A549 (cell line): ENCODE measurements at places on chromosomes 11 and 22.

DNA sequence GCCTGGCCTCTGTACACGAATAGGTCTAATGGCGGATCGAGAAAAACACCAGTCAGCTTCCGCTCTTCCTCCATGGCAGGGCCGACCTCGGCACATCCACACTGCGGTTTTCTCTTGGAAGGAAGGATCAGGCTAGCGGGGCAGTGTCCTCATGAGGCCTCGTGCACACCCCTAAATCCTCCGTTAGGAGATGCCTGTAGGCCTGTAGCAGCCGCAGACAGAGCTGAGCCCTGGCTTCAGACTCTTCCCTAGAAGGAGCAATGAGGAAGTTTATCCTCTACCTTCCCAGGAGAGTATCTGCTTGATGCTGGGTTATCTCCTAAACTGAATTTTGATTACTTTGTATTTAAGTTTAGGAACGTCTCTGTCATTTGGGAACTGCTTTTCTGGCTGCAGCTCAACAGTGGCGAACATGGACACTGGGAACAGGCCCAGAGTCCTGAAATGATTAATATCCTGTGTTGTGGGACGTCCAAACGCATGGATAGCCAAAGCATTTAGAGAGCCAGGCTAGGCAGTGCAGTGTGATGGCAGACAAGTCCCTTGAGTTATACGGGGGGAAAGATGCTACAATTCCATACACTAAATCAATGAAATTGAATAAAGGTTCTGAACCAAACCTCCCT, 16.5 kb upstream of the BMAL1 start:
- DNase-seq = no peak

DNA sequence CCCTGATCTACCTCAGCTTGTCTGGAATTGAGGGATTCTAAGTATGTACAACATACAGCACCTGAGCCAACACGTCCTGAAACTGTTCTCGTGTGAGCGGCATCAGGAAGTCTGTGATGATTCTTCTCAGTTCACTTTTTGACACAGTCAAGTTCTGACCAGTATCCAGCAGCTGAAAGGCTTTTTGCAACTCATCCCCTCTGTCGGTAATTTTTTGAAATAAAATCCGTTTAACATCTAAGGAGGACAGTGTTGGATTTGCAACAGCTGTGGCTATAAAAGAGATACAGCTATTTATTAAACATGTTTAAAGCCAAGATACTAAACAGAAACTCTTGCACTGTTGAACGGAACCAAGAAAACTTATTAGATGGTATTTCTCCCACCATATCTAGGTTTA, 39.3 kb downstream of the EFCAB6 start:
- DNase-seq = no peak

DNA sequence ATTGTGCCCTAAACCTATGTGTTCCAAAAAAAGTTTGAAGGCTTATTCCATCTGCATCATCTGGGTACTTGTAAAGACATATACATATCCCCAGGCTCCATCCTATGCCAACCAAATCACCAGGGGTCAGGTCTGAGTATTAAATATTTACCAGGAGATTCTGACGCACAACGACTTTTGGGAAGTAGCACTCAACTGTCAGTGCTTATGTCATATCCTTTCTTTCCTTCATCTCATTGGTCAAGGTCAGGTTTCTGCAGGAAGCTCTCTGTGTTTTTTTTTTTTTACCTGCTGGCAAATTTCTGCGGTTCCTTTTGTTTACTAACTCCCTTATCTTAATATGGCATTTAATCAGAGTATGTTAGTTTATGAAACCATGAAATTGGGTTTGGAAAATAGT, 22.5 kb upstream of the CYP2R1 start:
- DNase-seq = no peak

- DNase-seq = no peak
Observed at GRCh38 chr11:127028648-127029047, 28.1 kb upstream of the KIRREL3 start.

- DNase-seq = peak; percentile 21
Observed at GRCh38 chr22:32354360-32355351, 3.0 kb upstream of the RFPL3 start.
